ENCODE measurements at places on chromosomes 1 and 21. TPM values are rescaled to one million over a fixed set of nuclear protein-coding genes. Genes with fewer than 3 reads are reported as not detected.

DNA sequence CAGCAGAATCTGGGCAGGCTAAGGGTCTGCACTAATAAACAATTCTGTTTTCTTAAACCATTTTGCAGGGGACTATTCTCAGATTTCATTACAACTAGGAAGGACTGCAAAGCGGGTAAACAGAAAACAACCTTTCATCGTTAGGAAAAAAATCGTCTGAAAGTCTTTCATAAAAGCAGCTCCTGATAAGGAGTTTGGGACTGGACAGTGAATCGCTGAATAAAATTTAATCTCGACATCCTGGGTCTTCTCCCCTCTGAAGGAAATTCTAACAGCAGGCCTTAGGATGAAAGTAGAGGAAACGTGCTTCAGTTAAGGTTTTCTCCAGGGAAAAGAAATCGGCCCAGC, 471 bp upstream of the MTF2 start:
- DNase-seq: no peak

GRCh38 chr1:86530211-86530845, 16.6 kb upstream of the CLCA4 start:
- no peak for DNase-seq

- no peak for DNase-seq
Measured at GRCh38 chr21:38561613-38562581, 63.6 kb upstream of the ERG start.

DNA sequence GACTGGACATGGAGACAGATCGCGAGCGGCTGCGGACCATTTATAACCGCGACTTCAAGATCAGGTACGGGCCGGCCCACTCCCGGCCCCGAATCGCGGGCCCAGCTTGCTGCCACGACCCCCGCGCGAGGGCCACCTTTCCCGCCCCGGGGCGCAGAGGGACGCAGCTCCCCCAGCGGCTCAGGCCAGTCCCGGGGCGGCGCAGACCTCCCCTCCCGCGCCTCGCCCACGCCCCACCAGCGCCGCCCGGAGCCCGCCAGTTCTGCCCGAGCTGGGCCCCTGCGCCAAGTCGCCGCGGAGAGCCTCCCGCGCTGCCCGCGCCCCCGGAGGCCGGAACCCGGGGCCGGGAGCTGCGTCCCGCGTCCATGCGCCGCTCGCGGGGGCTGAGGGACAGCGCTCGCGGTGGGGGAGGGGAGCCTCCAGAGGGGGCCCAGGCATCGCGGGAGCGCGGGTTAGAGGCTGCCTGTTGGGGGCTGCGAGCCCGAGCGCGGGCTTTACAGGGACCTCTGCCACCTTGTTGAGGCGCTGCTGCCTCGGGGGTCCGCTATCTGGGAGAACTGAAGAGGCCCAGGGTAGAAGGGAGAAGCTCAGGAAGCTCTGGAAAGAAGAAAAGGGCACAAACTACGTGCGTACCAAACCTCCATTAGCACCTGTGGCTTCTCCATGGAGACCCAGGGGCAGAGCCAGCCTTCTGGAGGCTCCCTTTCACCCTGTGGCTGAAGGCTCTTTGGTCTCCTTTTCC, 698 bp downstream of the MOV10 start:
- DNase-seq: no peak

The KCNJ9 gene
- not detected for total RNA-seq

The KPNA6 gene
- total RNA-seq: 29.8 TPM

The VCAM1 gene
- 9.1 TPM for total RNA-seq
